ENCODE measurements at places on chromosomes 4 and X.

- no peak for DNase-seq
Observed at GRCh38 chrX:38379088-38379487, 26.7 kb downstream of the OTC start.

GRCh38 chr4:20395160-20395773 is 143.6 kb downstream of the SLIT2 start:
- peak; percentile 0 for DNase-seq

DNA sequence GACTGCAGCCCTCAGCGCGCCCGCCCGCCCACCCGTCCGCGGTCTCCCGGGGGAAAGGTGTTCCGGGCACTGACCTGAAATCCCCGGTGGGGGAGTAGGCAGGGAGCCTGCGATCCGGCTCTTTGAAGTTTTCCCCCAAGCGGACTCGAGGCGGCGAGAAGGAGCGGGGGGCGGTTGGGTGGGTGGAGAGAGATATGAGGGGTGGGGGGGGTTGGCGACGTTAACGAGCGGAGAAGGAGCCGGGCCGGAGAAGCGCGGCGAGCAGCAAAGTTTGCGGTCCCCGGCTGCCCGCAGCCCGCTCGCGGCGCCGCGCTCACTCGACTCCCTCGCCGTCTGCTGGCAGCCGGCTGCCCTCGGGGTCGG is 636 bp downstream of the BCOR start:
- peak; percentile 50 for DNase-seq

DNA sequence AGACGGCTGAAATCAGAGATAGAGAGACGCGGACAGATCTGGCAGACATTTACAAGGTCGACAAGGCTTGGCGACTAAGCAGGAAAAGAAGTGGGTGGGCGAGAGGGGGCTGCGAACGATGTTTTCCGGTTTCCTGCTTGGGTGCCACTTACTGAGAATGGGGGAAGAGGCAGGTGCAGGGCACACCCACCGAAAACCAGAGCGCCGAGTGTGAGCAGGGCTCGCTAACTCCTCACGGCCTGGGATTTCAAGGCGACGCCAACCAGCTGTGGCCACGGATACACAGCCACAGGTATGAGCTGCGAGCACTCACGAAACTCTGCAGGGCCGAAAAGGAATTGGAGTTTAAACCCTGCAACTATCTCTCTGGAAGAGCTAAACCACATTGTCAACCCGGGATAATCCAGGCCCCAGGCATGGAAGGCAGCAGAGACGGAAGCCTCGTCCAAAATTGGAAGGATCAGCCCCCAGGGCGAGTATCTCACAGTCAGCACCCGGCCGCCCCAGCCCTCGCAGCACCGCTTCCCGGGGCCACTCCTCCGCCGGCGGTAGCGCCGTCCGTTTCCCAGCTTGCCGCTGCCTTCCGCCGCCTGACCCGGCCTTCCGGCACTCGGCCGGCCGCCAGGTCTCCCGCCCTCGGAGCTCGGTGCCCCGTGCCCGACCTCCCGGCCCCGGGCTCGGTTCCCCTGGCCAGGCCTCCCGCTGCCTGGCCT is 778 bp downstream of the CASP3 start:
- peak; percentile 45 for DNase-seq

DNA sequence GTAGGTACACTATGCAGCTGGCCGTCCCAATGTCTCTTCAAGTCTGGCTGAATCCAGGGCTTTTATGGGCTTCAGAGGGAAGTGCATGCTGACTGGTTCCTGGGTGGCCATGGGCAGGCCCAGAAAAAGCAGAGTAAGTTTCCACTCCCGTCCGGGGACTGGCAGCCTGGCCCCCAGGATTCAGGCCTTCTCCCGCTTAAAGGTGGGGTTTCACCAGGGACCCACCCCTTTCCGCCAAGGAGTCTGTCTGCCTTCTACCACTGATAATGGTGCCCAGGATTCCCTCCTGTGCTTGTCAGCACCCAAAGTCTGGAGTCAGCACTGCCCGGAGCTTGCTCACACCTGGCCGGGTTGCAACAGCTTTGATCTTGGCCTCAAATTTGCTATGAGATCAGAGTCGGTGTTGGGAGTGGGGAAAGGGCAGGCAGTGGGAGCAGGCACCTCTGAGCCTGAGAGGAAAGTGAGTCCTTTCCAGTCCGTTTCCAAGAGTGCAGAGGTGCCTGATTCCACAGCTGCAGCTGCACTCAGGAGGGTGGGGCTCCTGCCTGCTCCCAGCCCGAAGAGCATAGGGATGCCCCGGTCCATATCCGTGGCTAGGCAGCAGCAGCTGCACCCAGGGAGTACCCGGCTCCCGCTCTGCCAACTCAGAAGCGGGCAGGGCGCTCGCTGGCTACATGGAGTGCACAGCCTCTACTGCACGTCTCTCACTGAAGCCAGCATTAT is 1344.3 kb upstream of the ADGRL3 start:
- DNase-seq = no peak

DNA sequence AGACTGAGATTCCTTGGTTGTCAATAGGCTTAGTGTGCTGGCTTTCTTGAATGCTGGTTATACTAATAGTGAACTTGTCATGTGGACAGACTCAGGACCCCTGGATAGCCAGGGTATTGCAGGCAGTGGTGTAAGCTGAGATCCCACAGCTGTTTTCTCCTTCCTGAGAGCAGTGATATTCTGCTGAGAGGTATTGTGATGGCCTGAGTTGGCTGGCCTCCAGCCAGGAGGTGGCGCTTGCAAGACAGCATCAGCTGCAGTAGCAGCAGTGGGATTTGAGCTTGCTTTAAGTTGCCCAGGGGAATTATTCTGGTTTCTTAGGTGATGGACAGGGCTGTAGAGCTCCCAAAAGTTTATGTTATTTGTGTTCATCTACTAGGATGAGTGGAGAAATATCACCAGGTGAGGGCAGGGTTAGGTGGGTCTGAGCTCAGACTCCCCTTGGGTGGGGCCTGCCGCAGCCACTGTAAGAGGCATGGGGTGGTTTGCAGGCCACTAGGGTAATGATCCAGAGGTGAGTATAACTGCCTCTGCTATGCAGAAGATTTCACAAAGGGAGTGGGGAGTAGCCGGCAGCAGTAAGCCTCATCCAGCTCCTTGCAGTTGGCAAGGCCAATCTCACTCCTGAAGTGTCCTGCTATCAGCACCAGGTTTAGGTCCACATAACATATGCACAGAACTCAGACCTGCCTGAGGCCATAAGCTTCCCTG is 66.2 kb downstream of the IL15 start:
- DNase-seq = no peak

GRCh38 chr4:8439168-8439567 is 1.4 kb downstream of the ACOX3 start:
- DNase-seq = no peak

- no peak for DNase-seq
Observed at GRCh38 chr4:89152972-89153371, 41.6 kb downstream of the TIGD2 start.

DNA sequence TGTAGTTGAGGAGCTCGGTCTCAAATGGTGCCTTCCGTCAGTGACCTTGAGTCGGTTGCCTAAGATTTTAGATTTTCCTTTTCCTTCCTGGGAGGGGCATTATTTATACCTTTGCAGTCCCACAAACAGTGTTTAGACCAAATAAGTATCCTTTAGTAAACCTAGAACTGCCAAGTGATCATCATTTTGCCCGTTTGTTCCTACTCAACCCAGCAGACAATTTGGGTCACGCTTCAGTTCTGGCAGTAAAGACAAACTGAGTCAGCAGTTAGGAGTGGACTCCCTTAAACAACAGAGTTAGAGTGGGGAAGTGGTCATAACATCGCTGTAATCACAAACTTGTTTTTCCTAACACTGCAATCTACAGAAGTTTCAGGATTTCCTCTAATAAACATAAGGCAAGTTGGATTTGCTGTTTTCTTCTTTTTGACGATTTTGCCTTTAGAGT is 777 bp upstream of the WDFY3 start:
- no peak for DNase-seq

- no peak for DNase-seq
Observed at GRCh38 chr4:159451006-159451405, 348.1 kb downstream of the RAPGEF2 start.

GRCh38 chr4:169219440-169219839 is 51.3 kb downstream of the SH3RF1 start:
- DNase-seq = no peak

GRCh38 chr4:29014555-29014954 is 1705.6 kb upstream of the PCDH7 start:
- no peak for DNase-seq

DNA sequence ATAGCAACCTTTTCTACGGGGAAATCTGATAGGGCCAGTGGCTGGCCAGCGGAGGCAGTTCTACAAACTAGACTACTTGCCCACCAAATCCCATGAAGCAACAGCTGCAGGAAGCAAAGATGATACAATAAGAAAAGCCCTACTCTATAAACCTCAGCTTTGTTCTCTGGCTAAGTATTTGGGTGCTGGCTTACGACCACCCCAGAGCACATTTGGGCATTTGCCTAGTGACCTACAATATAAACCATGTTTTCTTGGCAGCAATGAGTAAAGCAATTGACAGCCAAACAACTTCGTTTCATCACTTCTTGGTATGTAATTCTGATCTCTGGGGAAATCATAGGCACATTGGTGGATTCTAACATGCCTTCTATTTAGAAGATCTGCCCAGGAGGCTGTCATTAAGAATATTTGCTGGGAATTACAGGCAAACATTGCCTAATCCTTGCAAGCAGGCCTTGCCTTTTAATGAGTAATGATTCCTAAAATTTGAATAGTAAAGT is 7.5 kb upstream of the LHFPL1 start:
- DNase-seq = no peak

DNA sequence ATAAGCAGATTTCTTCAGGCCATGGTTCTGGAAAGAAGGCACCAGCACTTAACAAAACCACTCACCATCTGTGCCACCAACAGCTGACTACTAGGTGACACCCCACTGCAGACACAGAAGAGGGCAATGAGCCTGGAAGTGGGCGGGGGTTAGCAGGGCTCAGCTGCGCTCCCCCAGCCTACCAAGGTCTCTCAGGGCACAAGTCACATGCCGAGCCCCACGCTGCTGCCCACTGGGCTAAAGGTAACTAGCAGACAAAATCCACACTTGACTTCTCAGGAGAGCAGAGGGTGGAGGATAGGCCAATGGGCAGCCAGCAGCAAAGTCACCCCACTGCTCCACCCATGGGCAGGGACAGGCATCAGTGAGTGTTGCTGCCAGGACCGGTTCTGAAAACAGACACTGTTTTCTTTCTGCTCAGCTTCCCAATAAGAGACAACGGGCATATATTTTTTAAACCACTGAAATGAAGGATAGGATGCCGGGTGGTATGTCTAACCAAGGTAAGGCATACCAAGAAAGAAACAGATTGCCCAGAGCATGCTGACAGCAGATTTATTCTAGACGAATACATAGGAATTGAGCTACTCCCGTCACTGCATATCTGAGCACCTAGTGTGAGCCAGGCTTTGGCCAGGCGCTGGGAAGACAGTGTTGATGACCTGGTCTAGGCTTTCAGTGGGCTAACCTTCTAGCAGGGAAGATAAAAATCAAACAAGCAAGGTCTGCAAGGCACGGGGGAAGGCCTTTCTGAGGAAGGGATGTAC is 20.1 kb downstream of the ACSL1 start:
- no peak for DNase-seq

DNA sequence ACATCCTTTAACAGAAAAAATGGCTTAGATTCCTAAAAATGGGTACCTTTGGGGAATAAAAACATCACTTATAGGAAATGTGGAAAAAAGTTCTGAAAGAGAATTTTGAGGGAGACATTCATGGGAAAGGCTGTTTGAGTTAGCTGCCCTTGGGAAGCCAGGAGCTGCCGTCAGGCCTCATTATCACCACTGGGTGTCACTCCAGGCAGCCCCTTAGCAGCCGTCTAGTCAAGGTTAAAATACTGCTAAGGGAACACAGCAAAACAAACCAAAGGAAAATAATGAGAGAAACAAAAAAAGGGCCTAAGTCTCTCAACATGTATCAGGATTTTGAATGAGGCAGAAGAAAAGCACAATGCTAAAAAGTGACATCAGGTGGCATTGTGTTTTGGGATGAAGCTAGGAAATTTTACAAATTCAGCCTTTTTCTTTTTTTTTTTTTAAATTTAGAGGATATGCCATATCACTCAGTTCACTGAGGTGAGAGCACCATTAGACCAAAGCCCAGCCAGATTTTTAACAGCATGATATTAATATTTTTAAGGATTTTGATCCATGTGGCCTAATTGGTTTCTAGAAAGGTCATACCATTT is 235.3 kb downstream of the GPAT3 start:
- DNase-seq = no peak

DNA sequence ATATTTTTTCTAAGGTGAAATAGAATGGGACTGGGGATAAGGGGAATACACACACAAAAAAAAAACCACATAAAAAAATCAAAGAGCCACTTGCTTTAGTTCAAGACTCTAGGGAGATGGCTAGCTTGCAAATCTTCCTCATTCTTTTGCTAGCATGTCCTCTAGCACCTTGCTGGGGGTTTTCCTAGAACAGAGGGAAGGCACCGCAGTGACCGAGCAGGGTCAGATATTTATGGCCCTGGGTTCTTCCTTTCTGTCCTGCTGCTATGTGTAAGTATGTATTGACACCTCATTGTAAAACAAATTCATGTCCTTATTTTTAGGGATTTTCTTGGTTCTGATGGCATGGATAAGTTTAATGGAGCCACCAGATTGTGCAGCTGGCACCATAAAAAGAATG is 81.2 kb downstream of the SHISA3 start:
- DNase-seq = no peak

GRCh38 chr4:38983291-38983690 is 48.9 kb downstream of the TMEM156 start:
- no peak for DNase-seq

GRCh38 chrX:124293810-124294209 is 38.6 kb upstream of the TEX13D start:
- no peak for DNase-seq

GRCh38 chr4:170777663-170778062 is 687.9 kb upstream of the AADAT start:
- no peak for DNase-seq

DNA sequence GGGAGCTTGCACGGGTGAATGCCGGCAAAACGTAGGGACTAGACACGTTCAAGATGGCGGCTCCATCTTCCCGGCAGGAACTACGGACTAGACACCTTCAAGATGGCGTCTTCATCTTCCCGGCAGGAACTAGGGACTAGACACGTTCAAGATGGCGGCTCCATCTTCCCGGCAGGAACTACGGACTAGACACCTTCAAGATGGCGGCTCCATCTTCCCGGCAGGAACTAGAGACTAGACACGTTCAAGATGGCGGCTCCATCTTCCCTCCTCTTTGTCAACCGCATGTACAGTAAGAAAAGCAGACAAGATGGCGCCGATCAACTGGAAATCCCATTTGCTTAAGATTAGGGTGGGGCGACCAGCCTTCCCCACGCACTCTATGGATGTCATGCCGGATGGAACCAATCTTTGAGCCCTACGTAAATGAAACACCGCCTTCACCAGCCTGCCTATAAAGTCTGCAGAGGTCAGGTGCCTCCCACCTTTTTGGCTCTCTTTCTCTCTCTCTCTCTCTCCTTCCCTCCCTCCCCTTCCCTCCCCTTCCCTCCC is 222.4 kb downstream of the CRLF2 start:
- DNase-seq = peak; percentile 76

DNA sequence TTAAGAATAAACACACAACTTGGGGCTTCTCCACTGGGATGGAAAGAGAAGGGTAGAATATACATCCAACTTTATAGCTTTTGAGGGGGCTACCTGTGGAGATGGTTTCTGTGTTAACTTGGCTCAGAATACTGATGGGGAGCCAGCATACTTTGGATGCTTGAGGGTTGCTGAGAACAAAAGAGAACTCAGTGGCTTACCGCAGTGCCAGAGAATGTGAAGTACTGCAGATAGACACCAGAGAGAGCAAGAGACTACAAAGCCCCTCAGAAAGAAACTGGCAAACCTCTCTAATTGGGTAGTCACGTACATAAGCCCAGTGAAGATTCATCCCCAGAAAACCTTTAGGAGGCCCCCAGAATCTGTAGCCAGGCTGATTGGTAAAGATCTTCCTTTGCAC is 214.4 kb downstream of the DCHS2 start:
- no peak for DNase-seq

Measured in activated CD4-positive, alpha-beta T cell treated with anti-CD3 and anti-CD28 coated beads for 4 hours (primary cell).